Muscle of back (tissue), 13 donors: ENCODE measurements at places on chromosomes 13 and 19.

DNA sequence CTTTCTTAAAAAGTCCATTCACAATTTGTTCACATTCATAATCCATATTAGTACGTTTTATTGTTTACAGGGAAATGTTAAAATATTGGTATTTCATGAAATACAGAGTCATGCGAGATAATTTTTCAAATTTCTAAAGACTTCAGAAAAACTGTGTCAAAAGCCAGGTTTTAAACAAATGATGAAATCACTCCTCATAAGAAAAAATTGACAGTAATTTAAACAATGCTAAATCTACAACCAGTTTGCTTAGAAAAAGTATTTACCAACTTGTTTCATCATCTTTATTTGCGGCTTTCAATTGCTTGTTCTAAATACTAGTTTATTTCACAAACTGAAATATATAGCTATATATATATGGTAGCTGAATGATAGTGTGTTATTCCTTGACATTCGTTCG, 1.2 kb upstream of the NALCN start:
- no peak for DNase-seq

DNA sequence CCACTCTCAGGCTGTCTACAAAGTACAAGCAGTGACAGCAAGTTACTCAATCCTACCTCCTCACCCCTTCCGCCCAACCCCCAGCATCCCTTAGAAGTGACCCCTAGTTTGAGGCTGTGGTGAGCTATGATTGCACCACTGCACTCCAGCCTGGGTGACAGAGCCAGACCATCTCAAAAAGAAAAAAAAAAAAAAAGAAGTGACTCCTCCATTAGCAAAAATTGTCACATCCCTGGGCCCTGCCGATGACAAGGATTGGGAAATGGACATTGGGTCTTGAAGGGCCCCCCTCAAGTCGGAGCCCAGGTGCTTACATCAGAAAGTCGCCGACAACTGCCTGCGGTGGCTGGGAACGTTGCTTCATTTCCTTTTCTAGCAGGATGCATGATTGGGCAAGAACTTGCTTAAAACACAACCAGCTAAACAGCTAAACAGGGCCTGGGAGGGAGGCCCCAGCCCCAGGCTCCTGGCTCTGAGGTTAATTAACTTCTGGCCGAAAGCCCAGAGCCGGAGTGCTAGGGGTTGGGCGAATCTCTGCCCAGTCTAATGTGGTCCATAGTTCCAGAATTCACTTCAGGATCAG, 15.3 kb downstream of the RAB3D start:
- peak; percentile 70 for DNase-seq

GRCh38 chr19:38149661-38150061, 74.4 kb downstream of the DPF1 start:
- DNase-seq, result no peak

DNA sequence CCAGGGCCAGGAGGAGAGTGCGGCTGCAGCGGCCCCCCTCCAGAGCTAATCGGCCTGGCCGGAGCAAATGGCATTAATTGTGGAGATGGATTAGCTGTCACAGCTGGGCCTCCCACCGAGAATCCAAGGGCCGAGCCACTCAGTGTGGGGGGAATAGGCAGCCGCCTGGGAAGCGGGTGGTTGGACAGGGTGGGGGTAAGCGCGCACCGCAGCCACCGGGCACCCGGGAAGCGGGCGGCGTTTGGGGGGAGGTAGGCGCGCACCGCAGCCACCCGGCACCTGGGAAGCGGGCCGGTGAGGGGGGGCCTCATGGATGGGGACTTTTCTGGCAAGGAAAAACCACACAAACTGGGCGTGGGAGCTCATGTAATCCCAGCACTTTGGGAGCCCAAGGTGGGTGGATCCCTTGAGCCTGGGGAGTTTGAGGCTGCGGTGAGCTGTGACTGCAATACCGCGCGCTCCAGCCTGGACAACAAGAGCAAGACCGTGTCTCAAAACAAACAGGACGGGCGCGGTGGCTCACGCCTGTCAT, 9.7 kb downstream of the R3HDM4 start:
- no peak for DNase-seq

- DNase-seq, result no peak
These were observed 30.2 kb downstream of the CRTC1 start for GRCh38 chr19:18713550-18714117.

- peak; percentile 80 for DNase-seq
These were observed 605 bp downstream of the CAPNS1 start for GRCh38 chr19:36140304-36141038.

- no peak for DNase-seq
These were observed 365.1 kb downstream of the DNAJC15 start for GRCh38 chr13:43388282-43389034.

DNA sequence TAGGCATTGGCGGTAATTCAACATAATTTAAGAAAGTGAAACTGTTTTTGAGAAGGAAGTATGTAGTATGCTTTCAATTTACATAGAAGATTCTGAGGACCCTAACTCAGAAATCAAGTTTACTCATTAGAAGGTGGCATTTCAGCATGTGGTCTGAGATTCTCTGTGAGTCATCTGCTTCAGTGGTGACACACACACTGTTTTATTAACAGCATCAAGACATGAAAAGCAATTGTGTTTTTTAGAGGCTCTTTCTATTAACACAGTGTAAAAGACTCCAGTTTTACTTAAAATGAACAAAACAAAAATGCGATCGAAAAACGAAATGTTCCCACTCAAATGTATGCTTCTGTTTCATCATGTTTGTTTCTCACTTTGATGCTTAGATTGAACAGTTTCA, 802.1 kb upstream of the SLITRK6 start:
- no peak for DNase-seq

- DNase-seq, result no peak
These were observed at the start of gene MLNR for GRCh38 chr13:49220036-49220855. Gene MLNR (plus strand): TSS chr13:49220338. CDS start chr13:49220338, 0 bp downstream.

GRCh38 chr19:33273065-33273736, 29.1 kb downstream of the CEBPA start:
- no peak for DNase-seq

DNA sequence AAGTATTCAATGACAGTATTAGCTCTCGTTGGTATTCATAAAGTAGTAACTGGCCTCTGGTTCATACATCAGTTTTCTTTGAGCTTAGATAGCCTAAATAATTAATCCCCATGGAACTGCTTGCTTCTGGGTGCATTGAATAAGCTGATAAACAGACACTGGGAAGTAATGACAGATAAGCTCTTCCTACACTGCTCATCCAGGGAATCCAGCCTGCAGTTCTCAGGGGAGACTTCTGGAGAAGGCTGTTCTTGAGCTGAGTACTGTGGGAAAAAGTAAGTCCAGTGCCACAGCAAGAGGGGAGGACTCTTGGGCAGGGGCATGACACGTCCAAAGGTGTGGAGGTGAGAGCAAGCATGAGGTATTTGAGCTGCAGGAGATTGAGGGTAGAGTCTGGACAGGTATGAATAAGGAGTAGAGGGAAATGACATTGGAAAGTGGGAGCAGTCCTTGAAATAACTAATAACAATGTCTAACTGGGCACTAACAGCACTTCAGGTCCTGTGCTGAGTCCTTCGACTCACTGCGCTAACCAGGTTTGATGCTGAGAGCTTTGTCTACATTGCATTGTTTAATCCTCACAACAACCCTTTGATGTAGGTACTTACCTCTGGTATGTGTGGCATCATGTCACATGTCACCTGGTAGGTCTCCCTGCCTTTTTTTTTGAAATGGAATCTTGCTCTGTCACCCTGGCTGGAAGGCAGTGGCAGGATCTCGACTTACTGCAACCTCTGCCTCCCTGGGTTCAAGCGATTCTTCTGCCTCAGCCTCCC, 7.2 kb downstream of the GARRE1 start:
- no peak for DNase-seq

GRCh38 chr13:113044391-113045114, 61.0 kb upstream of the F7 start:
- no peak for DNase-seq

DNA sequence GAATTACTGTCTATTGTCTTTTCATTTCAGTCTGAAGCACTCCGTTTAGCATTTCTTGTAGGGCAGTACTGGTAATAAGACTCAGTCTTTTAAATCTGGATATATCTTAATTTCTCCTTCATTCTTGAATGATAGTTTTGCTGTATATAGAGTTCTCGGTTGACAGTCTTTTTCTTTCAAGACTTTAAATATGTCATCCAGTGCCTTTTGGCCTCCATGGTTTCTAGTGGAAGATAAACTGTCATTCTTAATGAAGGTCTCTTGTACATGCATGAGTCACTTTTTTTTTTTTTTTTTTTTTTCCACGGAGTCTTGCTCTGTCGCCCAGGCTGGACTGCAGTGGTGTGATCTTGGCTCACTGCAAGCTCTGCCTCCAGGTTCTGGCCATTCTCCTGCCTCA, 27.2 kb upstream of the ZDHHC20 start:
- no peak for DNase-seq

- DNase-seq, result no peak
These were observed 42.8 kb downstream of the SPATA13 start for GRCh38 chr13:24203273-24203672.

DNA sequence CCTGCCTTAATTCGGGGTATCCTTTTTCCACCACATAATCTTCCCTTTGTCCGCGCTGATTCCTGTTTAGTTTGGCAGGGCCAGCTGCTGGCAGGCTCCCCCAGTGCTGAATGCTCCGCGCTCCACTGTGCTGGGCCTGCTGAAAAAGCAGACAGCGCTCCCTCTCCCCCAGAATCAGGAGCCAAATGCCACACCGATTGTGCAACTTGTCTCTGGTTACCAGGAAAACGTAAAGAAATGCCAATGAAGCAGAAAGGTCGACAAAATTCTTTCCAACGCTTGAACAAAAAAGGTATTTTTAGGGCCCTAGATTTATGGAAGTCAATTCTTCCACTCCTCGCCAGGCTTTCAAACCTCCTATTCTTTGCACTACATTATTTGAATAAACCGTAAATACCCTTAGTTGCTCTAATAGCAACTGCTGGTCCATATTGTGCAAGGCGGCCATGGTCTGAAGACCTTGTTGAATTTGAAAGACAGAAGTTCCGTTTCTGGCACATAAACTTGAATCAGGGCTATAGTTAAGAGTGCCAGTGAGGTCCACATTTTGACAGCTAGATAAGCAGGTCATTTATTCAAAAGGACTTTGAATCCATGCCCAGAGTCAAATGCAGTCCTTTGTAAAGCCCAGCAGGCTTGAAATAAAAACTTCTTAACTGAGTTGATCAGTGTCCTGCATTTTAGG, 206.7 kb upstream of the RFC3 start:
- DNase-seq, result peak; percentile 37

DNA sequence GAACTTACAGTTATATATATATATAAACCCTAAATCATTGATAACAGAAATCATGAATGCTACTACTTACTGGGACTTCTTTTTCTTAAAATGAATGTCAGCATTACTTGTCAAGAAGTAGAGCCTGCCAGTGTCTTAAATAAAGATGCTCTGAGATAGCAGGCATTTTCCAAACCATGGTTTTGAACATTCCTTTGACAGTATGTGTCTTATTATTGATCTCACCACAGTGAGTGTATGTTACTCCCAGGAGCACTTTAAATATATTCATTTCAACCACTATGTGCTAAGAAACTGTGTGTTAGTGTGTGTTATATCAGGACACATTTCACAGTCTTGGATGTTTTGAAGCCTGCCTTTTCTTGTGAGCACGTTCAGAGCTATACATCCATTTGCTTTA, 28.2 kb downstream of the TNFRSF19 start:
- no peak for DNase-seq

DNA sequence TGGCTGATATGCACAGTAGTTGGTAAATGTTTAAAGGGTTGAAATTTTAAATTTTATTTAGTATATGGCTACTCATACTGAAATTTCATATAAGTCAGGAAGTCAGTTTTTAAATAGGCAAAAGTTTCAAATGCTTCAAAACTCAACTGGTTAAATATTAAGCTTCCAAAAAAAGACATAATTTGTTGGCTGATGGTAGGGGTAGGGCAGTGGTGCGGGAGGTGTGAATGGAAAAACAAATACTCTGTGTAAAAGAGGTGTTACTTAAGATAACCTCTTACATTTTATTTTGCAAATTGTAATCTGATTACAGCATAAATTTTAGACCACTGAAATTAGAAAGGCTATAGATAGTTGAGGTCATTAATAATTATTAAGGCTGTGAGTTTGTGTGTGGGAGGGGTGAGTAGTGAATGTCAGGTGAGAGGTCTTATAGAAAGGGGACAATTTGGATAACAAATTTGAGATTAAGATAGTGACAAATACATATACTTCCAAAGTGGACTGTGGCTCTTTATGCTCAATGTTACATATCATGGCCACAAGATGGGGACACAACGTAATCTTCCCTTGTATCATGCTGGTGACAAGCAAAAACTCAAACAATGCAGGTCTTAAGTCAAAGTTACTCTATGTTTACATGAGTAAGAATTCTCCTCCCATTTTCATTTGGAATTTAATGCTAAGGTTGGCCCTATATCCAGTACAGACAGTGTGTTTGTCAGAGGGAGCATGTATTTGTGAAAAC, 36.6 kb upstream of the OXGR1 start:
- DNase-seq, result no peak

DNA sequence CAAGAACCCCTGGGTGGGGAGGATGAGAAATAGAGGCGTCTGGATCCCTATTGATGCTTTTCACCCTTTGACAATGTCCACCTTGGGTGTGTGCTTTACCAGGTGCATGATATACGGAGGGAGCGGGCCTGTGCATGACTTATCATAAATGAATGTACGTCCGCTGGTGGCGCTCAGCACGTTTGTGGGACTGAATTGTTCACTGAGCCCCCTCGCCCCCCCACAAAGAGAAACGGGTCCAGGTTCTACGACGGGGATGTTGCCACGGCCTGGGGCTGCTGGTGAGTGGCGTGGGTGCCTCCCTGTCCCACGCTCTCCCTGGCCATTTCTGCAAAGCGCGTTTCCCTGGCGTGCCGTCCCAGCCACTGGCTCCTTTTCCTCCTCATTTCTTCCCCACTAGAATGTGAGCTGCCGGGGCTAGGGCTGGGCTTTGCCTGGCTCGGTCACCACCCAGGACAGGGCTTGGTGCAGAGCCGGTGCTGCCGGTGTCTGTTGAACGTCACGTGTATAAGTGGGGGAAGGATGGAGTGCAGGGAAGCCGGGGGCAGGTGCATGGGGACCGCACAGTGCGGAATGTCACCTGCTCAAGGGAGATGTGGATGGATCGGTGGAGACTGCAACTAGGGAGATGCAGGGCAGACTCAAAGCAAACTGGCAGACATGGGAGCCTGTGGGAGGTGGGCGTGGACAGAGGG, 21.6 kb downstream of the LRRC4B start:
- DNase-seq, result no peak

DNA sequence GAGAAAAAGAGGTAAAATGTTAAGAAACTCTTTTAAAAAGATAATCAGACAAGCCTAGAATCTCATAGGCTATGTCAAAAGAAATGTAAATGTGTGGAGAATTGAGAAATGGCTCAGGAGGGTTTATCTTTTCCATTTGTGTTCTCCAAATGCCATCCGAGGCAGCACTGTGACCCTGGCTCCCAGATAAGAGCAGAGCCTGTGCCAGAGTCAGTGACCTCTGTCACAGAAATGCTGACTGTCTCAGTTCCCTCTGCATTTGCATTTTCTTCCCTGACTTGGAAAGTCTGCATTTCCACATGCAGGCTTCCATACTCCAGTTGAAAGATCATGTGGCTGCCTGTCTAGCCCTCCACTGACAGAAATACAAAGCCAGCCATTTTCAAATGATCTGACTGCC, 42.0 kb downstream of the SERTM1 start:
- no peak for DNase-seq

GRCh38 chr19:48064509-48064908, 20.6 kb upstream of the CABP5 start:
- DNase-seq, result no peak
